Activated CD4-positive, alpha-beta T cell treated with anti-CD3 and anti-CD28 coated beads for 4 hours (primary cell): ENCODE measurements at places on chromosomes 7 and 10.

DNA sequence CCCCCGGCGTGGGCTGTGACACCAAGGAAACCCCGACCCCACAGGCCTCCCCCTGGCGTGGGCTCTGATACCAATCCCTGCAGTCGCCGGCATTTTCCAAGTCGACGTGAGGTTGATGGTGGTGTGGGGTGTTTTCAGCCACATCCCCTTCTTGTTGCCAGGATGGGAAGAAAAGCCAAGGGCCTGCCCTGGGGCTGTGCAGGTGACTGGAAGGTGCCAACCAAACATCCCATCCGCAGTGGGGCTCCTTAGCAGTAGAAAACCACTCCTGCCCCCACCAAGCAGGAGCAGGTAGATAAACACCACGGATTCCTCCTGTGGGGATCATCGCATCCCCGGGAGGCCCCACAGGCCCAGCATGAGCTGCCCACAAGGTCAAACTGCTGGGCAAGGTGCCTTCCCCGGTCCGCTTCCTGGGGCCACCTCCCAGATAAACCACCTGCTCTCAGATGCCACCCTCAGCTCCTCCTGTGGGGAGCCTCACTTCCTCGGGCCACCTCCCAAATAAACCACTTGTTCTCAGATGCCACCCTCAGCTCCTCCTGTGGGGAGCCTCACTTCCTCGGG lies 88.5 kb upstream of the DIP2C start:
- no peak for DNase-seq

DNA sequence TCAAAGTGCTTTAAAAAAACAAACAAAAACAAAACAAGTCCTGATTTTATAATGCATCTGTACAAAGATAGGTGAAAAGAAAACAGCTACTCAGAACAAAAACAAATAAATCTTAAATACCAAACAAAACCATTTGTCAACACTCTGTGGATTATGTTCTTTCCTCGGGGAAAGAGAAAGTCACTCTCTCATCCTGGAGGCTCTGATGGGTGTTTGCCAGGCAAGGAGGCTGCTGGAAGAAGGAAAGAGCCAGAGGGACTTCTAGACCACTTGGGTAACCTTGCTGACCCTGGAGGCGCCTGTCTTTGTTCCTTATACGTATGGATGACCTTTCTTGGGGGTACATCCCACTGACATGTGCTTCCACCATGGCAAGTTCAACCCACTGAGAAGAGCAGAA lies 92.8 kb downstream of the ZRANB1 start:
- DNase-seq = no peak

DNA sequence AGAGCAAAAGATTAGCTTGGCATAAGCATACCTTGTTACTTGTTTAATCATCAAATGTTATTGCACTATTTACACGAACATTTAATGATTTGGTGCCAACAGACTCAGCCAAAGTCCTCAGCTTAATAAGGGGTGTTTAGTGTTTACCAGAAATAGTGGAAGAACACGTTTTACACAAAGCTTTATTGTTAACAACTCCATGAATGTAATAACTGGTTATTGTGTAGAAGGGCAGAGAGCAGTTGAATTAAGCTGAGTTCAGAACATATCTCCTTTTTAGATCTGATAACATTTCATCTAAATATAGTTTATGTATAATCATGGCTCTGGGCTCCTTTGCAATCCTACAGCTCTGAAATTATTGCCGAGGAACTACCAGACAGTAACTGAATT lies 99.1 kb downstream of the CABCOCO1 start:
- DNase-seq = no peak

DNA sequence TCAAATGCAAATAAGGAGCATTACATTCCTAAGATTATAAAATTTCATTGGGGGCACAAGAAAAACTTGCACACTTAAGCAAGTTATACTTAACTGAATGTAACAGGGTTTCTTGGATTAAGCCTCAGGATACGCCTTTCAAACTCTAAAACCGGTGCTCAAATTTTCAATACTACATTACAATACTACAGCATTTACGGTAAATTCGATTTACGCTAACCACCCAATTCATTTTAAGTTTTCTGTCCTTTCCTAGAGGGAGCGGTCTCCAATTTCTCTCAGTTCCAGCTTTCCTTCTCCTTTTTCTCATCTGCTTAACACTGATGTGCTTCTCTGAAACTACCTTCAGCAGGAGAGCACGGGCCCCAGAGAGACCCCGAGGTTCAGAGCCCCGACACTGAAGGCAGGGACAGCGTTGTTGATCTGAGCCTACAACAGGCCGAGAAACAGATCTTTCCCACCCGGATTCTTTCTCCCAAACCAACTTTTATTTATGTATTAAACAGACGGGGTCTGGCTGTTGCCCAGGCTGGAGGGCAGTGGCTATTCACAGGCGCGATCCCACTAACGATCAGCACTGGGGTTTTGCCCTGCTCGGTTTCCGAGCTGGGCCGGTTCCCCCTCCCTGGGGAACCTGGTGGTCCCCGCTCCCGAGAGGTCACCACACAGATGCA lies 798 bp downstream of the ZNF425 start:
- no peak for DNase-seq

DNA sequence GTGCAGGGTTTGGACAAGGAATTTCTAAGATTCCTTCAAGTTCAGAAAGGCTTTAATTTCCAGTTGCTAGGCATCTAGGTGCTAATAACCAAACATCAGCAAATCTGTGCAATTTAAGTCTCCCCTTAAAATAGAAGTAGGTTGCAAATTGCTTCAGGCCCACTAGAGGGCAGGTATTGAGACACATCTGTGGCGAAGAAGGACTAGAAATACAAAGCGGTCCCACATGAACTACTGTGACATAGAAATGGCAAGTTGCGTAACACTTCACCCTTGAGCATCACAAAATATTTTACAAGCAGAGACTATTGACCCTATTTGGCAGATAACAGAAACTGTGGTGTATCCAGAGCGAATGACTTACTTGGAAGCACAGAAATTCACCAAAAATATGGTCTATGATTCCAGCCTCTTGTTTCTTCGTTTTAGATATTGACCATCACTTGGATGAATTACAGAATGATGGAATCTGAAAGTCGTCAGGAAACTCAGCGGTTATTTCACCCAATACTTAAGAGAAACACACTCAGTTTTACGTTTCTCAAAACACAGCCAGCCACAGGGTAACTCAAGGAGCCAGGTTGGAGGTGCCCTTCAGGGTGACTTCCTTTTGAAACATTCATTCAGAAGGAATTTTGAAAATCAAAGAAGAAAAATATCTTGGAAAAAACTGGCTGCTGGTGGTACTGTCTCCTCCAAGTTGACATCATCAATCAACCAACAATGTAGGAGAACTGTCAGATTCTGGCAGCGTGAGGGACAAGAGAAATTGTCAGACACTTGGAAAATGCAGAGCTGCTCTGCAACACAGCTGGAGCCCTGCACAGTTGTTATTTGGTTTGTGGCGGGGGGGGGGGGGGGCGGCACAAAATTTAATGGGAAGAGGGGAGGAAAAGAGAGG lies 256.3 kb upstream of the MINDY3 start:
- DNase-seq = no peak

DNA sequence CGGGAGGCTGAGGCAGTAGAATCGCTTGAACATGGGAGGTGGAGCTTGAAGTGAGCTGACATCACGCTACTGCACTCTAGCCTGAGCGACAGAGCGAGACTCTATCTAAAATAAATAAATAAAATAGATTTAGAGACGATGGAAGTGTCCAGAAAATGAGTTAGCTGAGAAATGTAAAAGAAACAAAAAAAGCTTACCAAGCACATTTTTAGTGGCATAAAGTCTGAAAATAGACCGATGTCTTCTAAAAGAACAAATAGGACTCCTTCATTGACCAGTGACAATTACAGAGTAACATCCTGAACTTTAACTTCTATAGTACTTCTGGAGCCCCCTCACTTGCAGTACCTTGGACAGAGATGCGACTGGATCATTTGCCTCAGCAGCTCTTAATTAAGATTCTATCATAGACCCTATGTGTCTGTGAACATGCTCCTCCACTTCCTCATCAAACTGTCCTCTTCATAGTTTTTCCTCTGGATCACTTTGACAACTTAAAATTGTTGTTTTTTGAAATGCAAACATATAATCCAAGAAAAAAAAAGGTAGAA lies 25.2 kb upstream of the SRPK2 start:
- DNase-seq = no peak

- no peak for DNase-seq
Measured at GRCh38 chr10:89283936-89284475, 17.8 kb upstream of the IFIT2 start.

DNA sequence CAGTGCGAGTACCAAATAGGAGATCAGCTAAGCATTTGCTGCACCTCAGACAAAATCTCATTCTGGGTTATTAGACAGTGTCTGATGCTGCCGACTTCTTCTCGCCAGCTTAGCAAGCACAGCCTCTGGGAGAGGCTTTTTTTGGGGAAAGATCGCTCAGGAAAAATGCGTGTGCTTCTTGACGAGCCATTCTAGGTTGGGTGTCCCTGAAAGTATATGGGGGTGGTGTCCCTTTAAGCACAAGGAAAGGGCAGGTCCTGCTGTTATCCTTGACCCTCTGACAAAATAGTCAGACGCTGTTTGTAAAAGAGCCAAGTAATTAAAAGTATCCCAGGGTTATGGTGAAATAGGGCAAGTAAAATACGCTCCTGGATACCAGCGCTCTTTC lies 540.1 kb upstream of the FZD8 start:
- DNase-seq = no peak

DNA sequence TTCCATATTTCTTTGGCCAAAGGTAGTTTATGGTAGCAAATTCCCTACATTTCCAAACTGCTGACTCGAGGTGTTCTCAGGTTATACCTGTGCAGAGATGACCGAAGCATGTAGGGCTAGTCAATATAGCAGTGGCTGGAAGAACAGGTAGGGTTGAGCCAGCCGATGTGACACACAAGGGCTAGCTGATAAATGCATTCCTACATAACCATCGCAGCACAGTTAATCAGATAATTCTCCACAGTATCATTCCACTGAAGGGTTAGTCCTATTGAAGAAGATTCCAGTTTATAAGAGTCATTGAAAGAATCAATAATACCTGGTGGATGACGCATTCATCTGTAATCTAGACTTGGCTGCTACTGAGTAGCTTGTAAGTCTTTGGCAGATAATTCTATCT lies 220.0 kb downstream of the KIF20B start:
- no peak for DNase-seq

DNA sequence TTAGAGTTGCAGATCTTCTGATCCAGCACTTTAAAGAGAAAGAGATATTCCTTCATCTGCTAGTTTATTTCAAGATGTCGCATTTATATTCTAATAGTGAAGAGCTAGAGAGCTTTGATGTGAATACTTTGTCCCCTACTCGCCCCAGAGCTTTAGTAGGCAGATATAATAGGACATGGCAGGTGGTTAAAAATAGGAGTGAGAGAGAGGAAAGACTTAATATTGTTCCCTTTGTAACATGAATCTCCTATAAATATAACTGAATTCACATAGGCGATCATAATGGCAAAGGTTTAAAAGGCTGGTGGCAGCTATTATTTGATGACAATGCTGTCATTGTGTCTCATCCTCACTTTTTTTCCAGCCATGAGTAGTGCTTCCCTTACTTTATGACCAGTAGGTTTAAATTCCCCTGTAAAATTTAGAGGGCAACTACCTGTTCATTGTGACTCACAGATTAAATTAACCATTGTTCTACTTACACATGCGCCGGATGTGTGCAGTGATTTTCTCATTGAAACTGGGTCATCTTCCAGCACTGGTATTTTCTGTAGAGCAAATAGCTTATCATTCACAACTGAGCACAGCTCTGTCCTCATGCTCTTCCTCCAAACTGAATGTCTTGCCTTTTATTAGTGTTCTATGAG lies 906.7 kb upstream of the CELF2 start:
- no peak for DNase-seq

DNA sequence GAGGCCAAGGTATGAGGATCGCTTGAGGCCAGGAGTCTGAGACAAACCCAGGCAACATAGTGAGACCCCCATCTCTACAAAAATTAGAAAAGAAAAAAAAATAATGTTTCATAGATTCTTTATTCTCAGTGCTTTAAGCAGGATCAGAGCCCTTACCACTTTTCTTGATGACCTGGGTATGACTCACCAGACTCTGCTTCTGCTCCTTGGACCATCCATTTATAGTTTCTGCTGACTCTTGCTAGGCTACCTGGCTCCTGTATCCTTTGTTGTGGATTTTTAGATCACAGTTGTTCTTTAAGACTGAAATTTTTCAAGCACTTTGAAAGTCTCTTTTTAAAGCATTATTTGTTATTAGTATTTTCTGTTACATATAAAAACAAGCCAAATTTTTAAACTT lies 411.1 kb downstream of the GFRA1 start:
- no peak for DNase-seq
